T-helper 1 cell (primary cell): ENCODE measurements at places on chromosomes 6 and 20.

GRCh38 chr6:43338243-43338642 lies 29.6 kb upstream of the CRIP3 start:
- no peak for DNase-seq

DNA sequence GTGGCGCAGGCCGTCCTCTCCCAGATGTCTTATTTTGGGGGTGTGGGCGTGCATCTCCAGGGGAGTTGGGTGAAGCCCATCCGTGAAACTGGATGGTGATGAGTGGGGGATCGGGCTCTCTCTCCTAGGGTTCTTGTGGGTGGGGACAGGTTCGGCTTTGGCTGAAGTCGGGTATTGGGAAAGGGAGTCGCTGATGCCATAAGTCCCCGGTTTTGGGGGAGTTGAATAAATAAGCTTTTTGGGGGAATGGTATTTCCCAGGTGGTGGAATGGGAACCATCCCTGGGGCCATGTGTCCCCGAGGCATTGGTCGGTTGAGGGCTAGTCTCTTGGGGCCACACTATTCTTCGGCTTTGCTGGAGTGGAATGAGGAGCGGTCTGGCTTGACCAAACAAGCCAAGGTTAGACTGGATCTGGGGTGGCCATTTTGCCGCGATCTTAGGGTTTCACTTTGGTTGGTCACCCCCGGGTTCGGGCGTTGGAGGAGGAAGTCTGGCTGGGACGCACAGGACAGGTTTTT lies 481 bp downstream of the ZNF133 start:
- DNase-seq = no peak

- DNase-seq = no peak
These were observed 17.9 kb upstream of the KIF25 start for GRCh38 chr6:167979436-167980139.

GRCh38 chr6:19269341-19269898 lies 567.8 kb upstream of the ID4 start:
- DNase-seq = no peak

- DNase-seq = no peak
These were observed 19.7 kb downstream of the ZBP1 start for GRCh38 chr20:57600320-57601210.
